ENCODE measurements at places on chromosomes 11 and 22.
A peak's percentile ranks its signal among the peaks of the same experiment; 100 is the strongest.

GRCh38 chr22:49323751-49324415 lies 503.8 kb downstream of the BRD1 start:
- no peak for DNase-seq

DNA sequence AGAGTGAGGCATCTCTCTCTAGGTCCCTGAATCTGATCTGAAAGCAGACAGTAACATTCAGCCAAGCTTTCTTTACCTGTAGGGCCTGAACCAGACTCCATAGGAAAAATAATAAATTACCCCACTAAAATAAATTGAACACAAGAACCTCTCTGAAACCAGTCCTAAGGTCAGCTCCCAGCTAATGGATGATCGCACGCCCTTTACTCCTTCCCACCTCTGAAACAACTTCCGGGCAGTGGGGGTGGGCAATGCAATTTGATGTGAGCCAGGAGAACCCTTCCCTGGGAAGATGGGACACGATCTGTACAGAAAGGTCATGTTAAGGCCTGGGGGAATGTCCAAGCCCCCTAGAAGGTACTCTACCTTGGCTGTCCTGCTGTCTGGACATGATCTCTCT lies 71.2 kb downstream of the MICAL3 start:
- no peak for DNase-seq

DNA sequence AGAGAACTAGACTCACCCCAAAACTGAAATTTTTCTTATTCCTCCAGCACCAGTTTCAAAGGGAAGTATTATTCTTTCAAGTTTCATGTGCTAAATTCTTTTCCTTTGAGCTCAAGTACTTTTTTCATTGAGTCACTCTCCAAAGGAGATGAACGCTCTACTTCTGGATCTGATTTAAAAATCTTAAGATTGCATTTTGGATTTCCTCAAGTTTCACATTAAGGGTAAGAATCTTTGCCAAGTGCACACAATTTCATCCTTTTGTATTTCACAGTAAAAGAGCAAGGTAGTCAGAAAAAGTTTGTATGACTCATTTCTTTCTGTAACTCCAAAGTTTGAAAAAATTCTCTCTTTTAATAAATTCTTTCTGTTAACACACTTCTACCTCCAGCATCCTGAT lies 435.5 kb downstream of the RAB38 start:
- no peak for DNase-seq

GRCh38 chr11:110564676-110565356 lies 135.1 kb downstream of the FDX1 start:
- no peak for DNase-seq

DNA sequence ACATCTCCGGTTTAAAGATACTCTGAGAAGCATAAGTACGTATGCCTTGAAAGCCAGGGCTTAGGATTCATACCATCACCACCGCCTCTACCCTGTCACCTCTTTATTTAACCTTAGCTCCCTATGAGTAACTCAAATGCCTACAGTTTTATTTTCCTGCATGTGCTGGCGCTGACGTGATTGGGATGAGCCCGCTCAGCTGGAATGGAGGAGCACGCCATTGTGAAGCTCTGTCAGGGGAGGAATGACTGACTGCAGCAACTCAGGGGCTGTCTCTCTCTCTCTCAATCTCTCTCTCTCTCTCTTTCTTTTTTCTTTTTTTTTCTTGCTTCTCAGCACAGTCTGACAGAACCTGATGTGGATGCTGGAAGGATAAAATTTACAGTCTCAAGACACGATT lies 12.4 kb downstream of the CAVIN3 start:
- DNase-seq = no peak

DNA sequence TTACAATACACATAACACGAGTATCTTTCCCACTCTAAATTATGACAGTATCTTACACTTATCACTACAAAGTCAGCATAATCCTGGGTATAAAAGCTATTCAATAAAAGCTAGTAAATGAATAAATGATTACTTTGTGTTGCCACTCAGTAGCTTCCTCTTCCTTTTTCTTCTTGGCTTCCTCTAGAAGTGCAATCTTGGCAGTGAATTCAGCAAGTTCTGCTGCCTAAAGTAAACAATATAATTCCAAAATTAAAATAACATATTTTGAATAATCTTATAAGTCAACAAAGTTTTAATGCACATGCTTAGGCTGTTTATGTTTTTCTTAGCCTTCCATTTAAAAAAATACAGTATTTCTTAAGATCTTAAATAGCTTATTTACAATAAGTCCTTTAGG lies 60.4 kb downstream of the RDX start:
- no peak for DNase-seq

DNA sequence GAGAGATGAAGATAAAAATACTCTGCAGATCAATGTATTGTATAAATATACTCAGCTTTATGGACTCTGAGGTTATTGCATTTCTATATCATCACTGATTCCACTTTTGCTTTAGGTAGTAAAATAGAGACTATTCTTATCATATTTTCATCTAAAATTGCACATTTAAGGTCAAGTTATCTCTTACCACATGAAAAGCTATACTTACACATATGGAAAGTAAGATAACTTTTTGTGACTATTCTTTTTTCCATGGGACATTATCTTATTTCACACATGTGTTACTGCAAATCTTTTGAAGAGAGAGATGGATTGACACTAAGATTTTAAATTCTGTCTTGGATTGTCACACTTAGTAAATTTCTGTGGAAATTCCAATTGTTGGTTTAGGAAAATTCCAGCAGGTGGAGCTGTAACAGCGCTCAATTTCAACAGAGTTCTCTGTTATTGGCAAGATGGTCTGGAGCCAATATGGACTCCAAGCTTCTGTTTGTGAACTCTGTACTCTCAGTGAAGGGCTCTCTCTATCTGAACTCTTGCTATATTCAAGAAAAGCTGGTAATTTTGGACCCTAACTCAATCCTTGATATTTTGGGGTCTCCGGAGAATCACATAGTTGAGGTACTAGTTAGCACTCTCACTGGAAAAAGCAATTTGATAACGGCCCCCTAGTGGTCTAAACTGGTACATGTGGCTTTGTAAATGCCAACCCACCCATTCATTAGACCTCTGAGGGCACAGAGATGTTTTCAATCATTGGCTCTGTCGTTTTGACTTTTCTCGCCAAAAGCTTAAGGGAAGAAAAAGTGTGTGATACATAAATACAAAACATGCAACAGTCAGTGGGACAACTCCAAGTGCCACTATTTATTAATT lies 429.7 kb downstream of the ETS1 start:
- peak; percentile 34 for DNase-seq

GRCh38 chr11:103939694-103940093 lies 96.7 kb upstream of the DDI1 start:
- no peak for DNase-seq

DNA sequence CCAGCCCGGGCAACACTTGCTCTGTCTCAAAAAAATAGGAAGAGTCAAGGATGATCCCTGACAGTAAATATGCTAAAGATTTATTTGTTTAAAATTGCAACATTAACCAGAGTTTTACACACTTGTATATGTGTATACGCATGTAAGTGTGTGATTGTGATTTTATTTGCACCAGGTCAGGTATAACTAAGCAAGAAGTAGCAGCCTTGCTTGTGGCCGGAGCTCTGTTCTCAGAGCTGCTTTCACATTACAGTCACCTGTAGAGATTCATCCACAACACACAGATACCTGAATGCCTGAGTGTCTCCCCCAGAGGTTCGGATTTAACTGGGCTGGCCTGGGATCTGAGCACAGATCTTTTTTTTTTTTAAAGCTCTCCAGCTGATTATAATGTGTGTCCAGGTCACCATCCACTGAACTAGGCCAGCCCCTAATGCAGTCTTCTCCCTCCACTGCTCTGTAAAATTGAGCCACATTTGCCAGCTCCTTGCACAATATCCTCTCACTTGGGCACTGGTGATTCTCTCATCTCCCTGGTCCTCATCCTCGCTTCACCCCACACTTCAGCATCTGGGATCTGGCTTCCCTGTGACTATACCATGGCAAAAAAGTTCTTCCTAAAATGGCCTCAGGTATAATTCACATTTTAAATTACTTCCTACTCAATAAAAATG lies 48.3 kb downstream of the LIF start:
- no peak for DNase-seq

- no peak for DNase-seq
These were observed 12.1 kb downstream of the TSPAN4 start for GRCh38 chr11:854601-855329.

DNA sequence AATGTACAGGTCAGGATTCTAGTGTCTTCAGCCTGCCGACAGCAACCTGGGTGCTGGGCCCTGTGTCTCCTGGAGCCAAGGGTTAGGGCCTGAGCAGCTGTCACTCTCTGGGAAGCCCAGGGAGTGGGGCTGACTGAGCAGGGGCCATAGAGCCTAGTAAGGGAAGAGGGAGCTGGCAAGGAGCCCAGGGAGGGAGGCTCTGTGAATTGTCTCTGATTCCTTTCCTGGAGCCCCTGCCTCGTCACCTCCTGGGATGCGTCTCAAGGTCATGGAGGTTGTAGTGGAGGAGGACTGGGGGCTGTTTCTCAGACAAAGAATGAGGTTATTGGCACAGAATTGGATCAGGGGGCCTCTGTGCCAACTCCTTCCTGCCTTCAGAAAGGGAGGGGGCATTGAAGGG lies 11.8 kb downstream of the SOX10 start:
- no peak for DNase-seq

GRCh38 chr22:47623763-47624148 lies 861.3 kb downstream of the TBC1D22A start:
- DNase-seq = no peak

DNA sequence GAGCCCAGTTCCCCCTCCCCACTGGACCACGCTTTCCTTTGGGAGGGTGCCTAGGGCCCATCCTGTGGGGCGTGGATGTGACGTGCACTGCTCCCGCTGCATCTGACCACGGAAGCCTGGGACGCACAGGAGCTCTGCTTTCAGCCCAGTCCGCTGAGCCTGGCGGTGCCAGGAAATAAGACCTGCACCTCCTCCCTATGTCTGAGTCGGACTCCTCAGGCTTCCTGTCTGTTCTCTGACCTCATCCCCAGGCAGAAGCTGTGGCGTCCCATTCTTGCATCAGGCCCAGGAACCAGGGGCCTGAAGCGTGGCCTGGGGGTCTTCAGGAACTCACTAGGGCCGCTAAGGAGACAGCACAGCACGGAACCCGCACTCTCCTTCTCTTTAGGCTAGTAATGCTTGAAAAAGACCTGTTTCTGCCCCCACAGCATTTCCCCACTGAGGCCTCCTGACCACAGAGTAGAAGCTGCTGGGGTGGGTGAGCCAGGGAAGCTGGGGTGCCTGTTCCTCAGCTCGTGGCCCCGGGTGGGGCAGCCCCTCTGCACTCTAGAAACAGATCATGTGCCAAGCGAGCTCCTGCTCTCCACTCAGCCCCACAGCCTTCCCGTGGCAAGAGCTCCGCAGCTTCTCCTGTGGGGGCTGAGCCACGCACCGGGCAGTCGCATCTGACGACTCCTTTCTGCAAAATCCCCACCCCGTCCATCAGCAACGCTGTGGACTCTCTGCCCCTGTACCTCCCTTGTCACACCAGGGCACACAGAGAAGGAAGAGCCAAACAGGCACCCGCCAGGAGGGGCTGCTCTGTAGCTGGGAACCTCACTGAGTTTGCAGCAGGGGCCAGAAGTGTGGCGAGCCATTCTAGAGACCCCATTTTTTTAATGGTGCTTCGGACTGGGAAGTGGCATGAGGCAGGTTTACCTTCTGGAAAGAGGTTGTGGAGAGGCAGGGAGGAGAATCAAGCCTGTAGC lies 22.6 kb downstream of the MOV10L1 start:
- DNase-seq = no peak

All from activated CD8-positive, alpha-beta memory T cell treated with anti-CD3 and anti-CD28 coated beads for 1 hour (primary cell).